Body of pancreas (tissue), 4 donors: ENCODE measurements at places on chromosomes 2 and 18. TPM values are rescaled to one million over a fixed set of nuclear protein-coding genes. Genes with fewer than 3 reads are reported as not detected.

Gene MAL
- total RNA-seq = not detected

Gene PID1
- total RNA-seq = 13.0 TPM

Gene SCN9A
- total RNA-seq = 9.9 TPM

Gene SCN1A
- total RNA-seq = not detected

Gene SULT1C2
- 25.7 TPM for total RNA-seq

DNA sequence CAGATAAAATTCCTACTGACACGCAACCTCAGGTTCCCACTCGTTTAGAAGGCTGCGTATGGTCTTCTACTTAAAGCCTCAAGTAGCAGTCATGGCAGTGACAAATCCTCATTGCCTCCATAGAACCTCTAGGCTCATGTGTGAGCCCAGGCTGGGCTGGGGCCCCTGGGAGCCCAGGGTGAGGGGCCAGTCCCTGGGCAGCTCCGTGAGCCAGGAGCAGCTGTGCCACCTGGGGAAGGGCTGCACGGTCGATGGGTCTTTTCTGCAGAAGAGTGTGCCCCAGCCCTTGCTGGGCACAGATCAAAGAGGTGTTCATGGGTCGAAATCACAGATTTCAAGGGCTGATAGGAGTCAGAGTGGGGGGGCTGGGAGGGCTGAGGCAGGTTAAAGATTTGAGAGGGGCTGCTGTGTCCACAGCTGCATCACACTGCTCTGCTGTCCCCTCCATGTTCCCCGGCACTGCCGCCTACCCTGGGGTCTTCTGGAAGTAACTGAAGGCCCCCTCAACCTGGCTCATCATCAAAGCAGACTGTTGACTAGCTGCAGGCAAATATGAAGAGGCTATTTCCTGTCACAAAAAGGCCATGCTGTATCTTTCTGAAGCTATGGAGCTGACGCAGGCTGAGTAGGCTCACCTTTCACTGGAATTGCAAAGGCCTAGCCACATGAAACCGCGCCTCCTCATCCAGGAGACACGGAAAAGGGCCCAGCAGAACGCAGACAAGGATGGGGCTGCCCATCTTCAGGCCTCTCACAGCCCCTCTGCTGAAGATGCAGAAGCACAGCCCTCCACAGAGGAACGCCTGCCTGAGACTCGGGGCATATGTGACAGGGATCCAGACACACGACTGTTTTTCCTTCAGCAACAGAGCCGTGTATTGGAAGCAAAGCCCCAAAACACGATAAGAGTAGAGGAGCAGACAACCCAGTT is 35.7 kb upstream of the ALPP start:
- H3K27ac ChIP-seq = no peak overlapping the region
- H3K4me3 ChIP-seq = no peak overlapping the region
- no peak for DNase-seq

- no peaks in the 10 kb centered on the region for H3K27me3 ChIP-seq
- no peak for DNase-seq
- no peak overlapping the region for H3K4me3 ChIP-seq
- H3K27ac ChIP-seq = no peak overlapping the region
- H3K36me3 ChIP-seq = no peaks in the 10 kb centered on the region
Measured at GRCh38 chr2:100016756-100017155, 125.6 kb downstream of the AFF3 start.

DNA sequence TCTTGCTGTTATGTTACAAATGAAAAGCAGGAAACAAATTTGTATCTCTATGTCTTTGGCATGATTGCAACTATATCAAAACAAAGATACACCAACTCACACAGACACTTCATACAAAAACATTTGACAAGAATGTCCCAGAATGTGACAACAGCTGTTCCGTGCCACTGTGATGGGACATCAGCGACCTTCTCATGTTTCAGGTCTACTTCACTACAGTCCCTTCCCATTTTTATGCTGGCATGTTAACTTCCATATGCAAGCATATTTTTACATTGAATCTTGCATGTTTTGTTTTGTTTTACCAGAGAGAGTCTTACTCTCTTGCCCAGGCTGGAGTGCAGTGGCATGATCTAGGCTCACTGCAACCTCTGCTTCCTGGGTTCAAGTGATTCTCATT is 71.2 kb downstream of the STK25 start:
- no peaks in the 10 kb centered on the region for H3K27me3 ChIP-seq
- H3K4me3 ChIP-seq = no peak overlapping the region
- peaks cover 17% of the 10 kb centered on the region for H3K36me3 ChIP-seq
- H3K4me1 ChIP-seq = no peaks in the 10 kb centered on the region
- DNase-seq = no peak

DNA sequence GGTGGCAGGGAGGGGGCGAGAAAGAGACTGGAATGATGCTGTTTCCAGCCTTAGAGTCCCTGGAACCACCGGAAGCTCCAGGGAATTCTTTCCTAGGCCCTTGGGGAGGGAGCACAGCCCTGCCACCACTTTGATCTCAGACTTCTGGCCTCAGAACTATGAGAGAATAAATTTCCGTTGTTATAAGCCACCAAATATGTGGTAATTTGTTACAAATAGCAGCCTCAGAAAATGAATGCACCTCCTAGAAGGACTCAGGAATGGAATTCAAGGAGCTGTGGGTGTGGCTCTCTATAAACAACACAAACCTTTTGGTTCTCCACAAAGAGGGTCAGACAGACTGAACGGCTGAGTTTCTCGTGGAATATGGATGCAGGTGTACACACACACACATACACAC is 144.5 kb downstream of the ACKR3 start:
- H3K36me3 ChIP-seq = no peaks in the 10 kb centered on the region
- DNase-seq = no peak
- H3K27me3 ChIP-seq = no peaks in the 10 kb centered on the region
- H3K4me1 ChIP-seq = no peaks in the 10 kb centered on the region

GRCh38 chr2:200483729-200484198 is 26.1 kb downstream of the KCTD18 start:
- peaks cover 24% of the 10 kb centered on the region for H3K4me1 ChIP-seq
- H3K36me3 ChIP-seq = no peaks in the 10 kb centered on the region
- DNase-seq = peak; percentile 73
- no peak overlapping the region for H3K4me3 ChIP-seq

DNA sequence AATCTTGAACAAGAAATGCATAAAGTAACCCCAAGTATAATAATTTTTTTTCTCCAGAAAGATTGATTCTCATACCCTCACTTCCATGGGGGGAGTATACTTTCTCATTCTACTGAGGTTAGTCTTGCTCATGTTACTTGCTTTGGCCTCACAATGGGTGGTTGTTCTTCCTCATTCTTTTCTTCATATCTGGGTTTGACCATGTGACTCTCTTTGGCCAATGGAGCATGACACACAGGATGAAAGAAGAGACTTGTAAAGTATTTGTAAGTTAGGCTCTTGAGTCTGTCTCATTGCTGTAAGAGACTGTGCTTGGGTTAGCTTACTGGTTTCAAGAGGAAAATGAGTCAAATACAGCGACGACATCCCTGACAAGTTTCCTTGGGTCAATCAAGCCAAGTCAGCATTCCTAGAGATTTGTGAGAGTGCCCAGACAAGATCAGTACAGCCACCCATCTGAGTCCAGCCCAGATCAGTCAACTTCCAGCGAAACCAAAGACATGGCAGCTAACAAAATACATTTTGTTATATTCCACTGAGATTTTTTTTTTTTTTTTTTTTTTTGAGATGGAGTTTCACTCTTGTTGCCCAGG is 970.2 kb downstream of the BCL11A start:
- H3K36me3 ChIP-seq = no peaks in the 10 kb centered on the region
- H3K27me3 ChIP-seq = no peaks in the 10 kb centered on the region
- no peak overlapping the region for H3K4me3 ChIP-seq

DNA sequence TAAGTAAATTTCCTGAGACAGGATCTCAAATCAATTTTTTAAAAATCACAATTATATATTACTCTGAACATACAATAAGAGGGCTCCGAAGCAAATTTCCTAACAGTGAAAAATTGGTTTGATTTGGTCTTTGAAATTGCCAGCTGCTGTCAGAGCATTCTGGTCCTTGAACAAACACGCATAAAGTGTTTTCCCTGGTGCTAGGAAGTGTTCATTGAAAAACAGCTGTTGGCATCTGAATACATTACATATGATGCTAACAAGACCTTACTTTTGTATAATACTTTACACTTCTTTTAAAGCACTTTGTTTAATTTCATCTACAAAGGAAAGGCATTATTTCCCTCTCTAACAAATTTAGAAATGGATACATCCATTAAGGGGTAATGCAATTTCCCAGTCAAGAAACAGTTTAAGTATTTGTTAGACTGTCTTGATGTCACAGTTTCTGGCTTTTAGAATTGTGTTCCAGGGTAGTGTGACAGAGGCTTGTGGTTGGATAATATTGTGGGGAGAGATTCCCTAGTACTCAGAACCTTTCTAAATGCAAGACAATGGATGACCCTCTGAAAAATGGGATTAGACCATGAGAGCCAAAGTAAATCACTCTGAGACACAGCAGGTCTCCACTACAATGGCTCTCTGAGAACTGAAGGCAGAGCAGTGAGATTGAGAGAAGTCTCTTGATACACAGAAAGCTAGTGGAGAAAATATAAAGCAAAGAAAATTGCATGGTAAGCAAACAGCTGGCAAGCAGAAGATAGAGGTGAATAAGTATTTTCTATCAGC is 299.0 kb downstream of the TRIB2 start:
- no peak overlapping the region for H3K27ac ChIP-seq
- H3K4me1 ChIP-seq = no peaks in the 10 kb centered on the region
- no peak for DNase-seq
- H3K27me3 ChIP-seq = no peaks in the 10 kb centered on the region
- no peaks in the 10 kb centered on the region for H3K36me3 ChIP-seq
- no peak overlapping the region for H3K4me3 ChIP-seq

GRCh38 chr18:44320619-44321460 is 359.8 kb upstream of the SETBP1 start:
- no peak for DNase-seq
- no peaks in the 10 kb centered on the region for H3K4me1 ChIP-seq
- H3K27ac ChIP-seq = no peak overlapping the region
- no peaks in the 10 kb centered on the region for H3K27me3 ChIP-seq
- H3K36me3 ChIP-seq = no peaks in the 10 kb centered on the region

DNA sequence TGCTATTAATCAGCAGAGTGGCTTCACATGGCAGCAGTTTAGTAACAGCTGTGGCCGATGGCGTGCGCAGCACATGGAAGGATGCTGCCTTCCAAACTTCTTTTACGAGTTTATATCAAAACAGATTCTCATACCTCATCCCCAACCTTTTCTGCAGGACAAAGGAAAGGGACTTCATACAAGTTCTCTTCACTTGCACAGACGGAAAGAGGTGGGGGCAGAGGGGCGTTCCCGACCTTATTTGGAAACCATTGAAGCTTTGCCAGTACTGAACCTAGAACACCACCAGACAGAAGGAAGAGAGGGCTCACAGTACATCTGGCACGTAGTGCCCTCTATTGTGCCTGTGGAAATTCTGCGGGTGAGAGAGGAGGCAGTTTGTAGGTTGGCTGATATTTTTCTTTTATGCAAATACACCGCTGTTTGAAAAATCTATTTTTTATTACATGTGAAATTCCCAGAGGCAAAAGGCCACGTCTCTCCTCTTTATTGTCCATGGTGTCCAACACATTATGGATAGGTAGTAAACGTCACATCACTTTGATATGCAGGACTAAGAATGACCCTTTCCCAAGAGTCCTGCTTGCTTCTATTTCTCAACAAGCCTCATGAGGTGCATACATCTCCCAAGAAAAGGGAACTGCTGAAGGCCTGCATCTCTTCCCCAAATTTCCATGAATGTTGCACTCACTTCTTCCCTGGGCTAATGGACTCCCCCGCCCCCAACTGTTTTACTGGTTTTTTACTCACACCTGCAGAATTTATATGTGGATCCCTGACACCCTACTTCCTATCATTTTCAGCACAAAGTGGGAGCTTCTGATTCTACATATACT is 31.3 kb downstream of the COLEC12 start:
- H3K4me1 ChIP-seq = peaks cover 2% of the 10 kb centered on the region
- H3K27ac ChIP-seq = no peak overlapping the region
- DNase-seq = no peak
- H3K4me3 ChIP-seq = no peak overlapping the region
- no peaks in the 10 kb centered on the region for H3K27me3 ChIP-seq
- H3K36me3 ChIP-seq = no peaks in the 10 kb centered on the region

DNA sequence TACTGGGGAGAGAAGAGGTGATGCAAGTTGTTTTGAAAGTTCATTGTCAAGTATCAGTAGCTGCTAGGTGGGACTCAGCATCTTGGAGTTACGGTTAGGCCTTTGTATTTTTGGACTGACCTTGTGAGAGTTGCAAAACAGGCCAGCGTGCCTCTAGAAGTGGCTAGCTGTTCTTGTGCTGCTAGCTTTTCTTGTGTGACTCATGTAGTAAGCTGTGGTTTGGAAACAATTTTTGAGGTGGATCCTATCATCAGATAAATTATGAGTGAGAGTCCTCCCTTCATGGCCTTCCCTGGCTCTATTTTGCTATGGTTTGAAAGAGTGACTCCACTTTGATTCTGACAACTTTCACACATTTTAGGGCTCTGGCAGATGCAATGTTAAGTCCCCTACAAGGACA is 409.2 kb upstream of the HS6ST1 start:
- no peaks in the 10 kb centered on the region for H3K27me3 ChIP-seq
- no peak for DNase-seq
- H3K36me3 ChIP-seq = no peaks in the 10 kb centered on the region
- H3K4me3 ChIP-seq = no peak overlapping the region
- no peak overlapping the region for H3K27ac ChIP-seq
- H3K4me1 ChIP-seq = no peaks in the 10 kb centered on the region
